ENCODE measurements at places on chromosomes 6 and 20.

DNA sequence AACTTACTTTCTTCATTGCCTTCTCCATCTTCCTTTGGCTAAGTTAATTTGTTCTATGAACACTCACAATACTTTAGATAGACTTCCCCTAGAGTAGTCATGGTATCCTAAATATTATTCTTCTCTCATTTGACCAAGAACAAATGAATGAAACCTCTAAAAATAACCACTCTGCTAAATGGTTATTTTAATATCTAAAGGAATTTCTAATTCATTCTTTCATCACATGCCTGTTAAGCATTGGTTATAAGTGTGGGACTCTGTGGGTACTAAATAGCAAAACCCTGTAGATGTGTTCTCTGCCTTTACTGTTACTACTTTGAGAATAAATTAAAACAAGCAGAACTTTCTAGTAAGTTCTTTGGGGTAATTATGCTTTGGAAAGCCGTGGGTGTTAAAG lies 138.9 kb downstream of the EYA4 start:
- DNase-seq: no peak

DNA sequence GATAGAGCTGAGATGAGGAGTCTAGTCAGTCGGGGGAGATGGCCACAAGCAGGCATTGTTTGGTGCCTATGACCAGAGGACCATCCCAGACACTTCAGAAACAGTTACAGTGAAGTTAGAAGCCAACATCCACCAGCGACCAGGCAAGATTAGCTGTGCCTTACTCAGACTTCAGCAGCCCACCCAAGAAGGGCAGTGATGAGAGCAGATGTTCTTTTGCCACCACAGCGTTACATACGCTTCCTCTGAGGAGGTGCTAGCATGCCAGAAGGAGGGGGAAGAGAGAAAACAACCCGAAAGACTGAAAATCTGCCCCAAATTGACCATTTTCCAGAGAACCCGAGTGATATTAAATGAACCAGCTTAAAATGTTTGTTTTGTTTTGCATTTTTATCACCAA lies 186.8 kb downstream of the PRL start:
- DNase-seq: no peak

DNA sequence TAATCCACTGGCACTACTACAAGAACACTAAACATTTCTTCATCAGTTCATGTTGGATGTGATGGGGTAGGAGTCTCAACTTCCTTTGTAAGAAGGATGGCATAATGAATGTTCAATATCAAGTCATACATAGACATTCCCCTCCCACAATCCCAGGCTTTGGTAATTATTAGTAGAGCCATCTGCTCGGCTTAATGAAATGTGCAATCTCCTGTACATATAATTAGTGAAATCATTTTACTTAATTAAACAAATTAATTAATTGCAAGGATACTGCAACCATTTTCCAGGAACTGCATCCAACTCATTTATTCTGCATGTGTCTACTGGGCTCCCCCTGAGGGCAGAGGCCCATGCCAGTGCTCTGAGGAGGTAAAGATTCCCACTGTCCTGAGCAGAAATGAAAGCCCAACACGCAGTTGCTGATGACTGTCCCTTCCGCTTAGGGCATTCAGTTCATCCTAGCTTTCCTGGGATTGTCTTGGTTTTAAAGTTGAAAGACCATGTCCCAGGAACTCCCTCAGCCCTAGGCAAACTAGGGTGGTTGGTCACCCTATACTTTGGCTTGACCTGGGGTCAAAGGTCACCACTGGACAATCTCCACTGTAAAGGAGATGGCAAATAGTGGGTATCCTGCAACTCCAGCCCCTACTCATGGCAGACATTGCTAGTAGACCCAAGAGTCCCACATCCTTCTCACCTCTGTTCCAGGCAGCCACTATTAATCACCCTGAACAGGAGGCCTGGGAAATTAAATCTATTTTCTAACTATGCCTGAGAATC lies 109.8 kb downstream of the TRERF1 start:
- DNase-seq: no peak

GRCh38 chr20:37567331-37567665 lies 39.6 kb upstream of the BLCAP start:
- DNase-seq: no peak

DNA sequence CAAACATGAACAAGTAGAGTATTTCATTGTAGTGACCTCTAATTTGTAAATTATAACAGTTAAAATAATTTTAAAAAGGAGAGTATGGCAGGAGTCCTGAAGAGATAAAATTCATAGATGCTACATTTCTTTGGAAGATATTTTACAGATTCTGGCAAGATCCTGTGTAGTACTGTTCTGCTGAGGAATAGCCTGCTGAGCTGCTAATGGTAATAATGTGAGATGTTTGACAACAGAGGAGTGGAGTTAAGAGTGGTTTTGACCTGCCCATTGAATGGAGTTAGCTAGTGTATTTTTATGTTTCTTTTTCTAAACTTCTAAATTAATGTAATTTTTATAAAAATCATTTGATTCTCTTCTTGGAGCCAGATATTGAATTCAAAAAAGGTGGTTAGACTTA lies 11.8 kb downstream of the CLVS2 start:
- no peak for DNase-seq

DNA sequence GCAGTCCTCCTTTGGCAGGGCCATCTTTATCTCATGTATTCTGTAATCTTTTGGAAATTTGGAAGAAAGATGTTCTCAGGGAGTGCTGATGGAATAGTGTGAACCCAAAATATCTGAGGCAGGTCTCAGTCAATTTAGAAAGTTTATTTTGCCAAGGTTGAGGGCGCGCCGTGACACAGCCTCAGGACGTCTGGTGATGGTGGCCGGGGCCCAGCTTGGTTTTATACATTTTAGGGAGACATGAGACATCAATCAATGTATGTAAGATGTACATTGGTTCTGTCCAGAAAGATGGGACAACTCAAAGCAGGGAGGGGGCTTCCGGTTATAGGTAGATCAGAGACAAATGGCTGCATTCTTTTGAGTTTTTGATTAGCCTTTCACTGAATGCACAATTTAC lies 89.8 kb downstream of the ERMARD start:
- no peak for DNase-seq

- no peak for DNase-seq
Measured at GRCh38 chr6:107636486-107636885, 146.6 kb downstream of the SOBP start.
